Thoracic aorta (tissue), 2 donors: ENCODE measurements at places on chromosomes 12 and 14. TPM values are rescaled to one million over a fixed set of nuclear protein-coding genes. Genes with fewer than 3 reads are reported as not detected.

DNA sequence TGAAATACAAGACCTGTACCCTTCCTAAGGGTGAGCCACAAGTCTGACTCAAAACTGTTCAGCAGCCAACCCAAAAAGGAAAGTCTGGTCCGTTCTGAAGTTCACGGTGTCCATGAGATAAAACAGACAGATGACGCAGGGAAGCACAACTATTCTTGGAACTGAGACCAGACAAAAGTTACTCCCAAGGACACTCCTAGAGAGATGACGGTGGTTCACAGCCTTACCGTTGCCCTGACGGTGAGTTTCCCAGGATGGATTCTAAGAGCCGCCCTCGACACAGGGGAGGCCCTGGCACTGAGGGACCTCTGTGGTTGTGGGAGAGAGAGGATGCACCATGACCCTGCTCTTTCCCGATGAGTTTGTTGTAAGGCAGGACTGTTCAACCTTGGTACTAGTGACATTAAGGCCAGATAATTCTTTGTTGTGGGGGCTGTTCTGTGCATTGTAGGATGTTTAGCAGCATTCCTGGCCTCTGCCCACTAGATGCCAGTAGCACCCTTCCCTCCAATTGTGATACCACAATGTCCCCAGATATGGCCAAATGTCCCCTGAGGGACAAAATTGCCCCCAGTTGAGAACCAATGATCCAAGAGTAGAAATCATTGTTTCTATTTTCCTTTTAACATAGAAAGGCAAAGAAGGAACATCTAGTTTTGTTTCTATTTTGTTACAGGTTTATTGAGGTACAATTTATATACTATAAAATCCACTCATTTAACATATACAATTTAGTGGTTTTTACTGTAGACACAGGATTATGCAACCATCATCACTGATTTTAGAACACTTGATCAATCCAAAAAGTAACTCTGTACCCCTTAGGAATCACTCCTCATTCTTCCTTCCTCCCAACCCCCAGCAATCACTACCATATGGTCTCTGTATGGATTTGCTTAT lies 23.0 kb downstream of the OR10P1 start:
- no peak for DNase-seq
- H3K4me3 ChIP-seq, result no peak overlapping the region
- H3K36me3 ChIP-seq, result no peaks in the 10 kb centered on the region
- H3K4me1 ChIP-seq, result no peaks in the 10 kb centered on the region
- no peak overlapping the region for H3K27ac ChIP-seq

DNA sequence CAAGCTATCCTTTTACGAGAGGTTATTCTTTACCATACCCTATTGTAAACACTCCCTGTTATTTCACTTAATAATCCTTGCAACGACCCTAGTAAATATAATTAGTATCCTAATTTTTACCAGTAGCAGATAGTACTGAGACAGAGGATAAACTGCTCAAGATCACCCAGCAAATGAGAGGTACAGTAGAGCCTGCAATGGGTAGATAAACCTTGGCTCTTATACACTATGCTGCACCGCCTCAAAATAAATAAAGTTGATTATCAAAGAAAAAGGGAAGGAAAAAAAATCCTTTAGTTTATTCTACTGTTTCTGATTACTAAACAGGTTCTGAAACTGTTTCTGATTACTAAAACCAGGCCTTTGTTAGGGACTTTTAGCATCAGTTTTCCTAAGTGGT lies 22.5 kb downstream of the YBX3 start:
- no peak overlapping the region for H3K4me3 ChIP-seq
- peaks cover 8% of the 10 kb centered on the region for H3K4me1 ChIP-seq
- no peak for DNase-seq

DNA sequence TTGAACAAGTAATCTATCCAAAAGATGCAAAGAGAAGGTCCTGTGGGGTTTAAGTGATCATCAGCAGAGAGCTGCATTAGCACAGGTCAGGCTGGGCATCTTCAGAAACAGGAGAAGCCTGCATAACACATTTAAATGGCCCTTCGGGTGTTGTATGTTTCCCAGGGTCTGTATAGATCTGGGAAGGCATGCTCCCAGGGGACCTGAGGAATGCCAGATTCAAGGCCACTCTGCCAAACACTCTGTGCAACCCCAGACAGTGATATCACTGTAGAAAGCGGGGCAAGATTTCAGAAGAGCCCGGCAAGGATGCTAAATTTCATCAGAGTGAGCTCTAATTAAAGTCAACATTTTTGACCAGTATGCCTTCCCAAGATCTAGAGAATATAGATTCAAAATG lies 92.9 kb downstream of the ARMH4 start:
- DNase-seq, result no peak
- no peaks in the 10 kb centered on the region for H3K4me1 ChIP-seq
- no peak overlapping the region for H3K27ac ChIP-seq
- H3K36me3 ChIP-seq, result no peaks in the 10 kb centered on the region
- H3K4me3 ChIP-seq, result no peak overlapping the region

GRCh38 chr12:104623883-104624282 lies 167.1 kb downstream of the CHST11 start:
- H3K4me1 ChIP-seq, result peaks cover 20% of the 10 kb centered on the region
- no peak for DNase-seq
- H3K27ac ChIP-seq, result no peak overlapping the region
- no peaks in the 10 kb centered on the region for H3K27me3 ChIP-seq

The CD163 gene
- total RNA-seq, result 341 TPM

DNA sequence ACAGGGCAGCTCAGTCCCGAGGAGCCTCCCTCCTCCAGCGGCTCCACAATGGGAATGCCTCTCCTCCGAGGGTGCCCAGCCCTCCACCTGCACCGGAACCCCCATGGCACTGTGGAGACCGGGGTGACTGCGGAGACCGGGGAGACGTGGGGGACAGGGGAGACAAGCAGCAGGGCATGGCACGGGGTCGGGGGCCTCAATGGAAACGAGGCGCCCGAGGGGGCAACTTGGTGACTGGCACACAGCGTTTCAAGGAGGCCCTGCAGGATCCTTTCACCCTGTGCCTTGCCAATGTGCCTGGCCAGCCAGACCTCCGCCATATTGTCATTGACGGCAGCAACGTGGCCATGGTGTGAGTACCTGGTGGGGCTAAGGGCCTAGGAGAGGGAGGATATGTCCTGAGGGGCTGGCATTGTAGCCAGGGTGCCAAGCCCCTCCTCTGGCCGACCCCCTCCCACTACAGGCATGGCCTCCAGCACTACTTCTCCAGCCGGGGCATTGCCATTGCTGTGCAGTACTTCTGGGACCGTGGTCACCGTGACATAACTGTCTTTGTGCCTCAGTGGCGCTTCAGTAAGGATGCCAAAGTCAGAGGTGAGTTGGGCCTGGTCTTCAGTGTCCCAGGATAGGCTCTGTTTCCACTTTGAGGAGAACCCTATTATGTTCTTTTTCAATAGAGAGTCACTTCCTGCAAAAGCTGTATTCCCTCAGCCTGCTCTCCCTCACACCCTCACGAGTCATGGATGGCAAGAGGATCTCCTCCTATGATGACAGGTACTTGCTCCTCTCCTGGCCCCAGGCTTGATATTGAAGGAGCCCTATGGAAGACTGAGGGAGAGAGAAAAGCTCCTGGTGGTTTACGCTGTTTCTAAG lies 2.7 kb downstream of the KHNYN start:
- no peak overlapping the region for H3K4me3 ChIP-seq
- peaks cover 33% of the 10 kb centered on the region for H3K36me3 ChIP-seq
- H3K27ac ChIP-seq, result no peak overlapping the region
- DNase-seq, result no peak
- peaks cover 13% of the 10 kb centered on the region for H3K4me1 ChIP-seq

- H3K27me3 ChIP-seq, result no peaks in the 10 kb centered on the region
- H3K27ac ChIP-seq, result no peak overlapping the region
- H3K36me3 ChIP-seq, result no peaks in the 10 kb centered on the region
- no peak overlapping the region for H3K4me3 ChIP-seq
- no peaks in the 10 kb centered on the region for H3K4me1 ChIP-seq
Observed at GRCh38 chr12:108191938-108192337, 62.9 kb downstream of the WSCD2 start.

- no peak overlapping the region for H3K27ac ChIP-seq
- no peak overlapping the region for H3K4me3 ChIP-seq
- DNase-seq, result no peak
- H3K4me1 ChIP-seq, result no peaks in the 10 kb centered on the region
Observed at GRCh38 chr14:42715316-42715715, 1108.6 kb downstream of the LRFN5 start.

DNA sequence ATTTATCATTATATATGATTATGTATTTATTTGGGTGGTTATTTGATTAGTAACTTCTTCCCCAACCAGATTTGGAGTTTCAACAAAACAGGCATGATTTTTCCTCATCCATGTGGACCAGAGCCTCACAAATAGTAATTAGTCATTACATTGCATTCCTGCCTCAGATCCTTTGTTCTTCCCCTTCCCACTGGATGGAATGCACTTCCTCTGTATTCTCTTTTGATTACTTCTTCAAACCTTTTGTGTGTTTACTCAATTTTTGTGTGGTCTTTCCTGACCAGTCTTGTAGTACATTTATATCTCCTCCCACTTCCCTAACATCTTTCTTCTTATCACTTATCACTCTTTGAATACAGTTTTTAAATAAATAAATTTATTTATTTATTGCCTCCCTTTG lies 15.5 kb downstream of the SYT1 start:
- H3K36me3 ChIP-seq, result no peaks in the 10 kb centered on the region
- H3K4me1 ChIP-seq, result no peaks in the 10 kb centered on the region
- no peaks in the 10 kb centered on the region for H3K27me3 ChIP-seq
- no peak overlapping the region for H3K4me3 ChIP-seq
- no peak overlapping the region for H3K27ac ChIP-seq

DNA sequence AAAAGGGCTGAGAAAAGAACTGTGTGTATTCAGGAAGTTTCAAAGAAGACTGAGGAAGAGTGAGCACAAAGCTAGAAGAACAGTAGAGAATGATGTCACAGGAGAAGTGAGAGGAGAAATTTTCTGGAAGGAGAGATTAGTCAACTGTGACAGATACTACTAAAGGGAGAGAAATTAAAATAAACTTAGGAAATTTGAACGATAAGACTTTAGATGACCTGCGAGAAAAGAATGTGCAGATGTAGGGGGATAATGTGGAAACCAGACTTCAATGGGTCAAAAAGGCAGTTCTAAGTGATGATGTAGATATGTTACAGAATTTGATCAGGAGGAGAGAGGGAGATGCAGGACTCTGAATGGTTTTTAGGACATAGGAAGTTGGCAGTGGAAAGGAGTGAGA lies 287.4 kb downstream of the SYT1 start:
- no peaks in the 10 kb centered on the region for H3K4me1 ChIP-seq
- no peak for DNase-seq

DNA sequence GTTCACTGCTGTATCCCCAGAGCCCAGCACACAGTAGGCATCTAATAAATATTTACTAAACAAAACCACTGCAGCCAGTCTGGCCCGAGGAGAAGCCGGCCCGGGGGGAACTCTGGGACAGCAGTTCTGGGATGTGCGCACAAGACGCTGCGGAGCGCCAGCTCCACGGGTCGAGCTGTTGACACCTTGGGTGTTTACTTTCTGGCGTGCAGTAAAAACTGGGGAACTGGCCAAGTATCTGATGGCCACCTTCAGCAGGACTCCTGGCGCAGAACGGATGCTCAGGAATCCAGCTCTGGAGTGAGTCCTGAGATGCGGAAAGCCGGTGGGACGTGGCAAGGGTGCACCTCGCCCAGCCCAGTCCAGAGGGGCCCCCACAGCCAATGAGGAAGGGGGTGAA lies 65.6 kb downstream of the NCOR2 start:
- no peak overlapping the region for H3K27ac ChIP-seq
- H3K36me3 ChIP-seq, result no peaks in the 10 kb centered on the region
- no peak for DNase-seq
- H3K27me3 ChIP-seq, result no peaks in the 10 kb centered on the region
- H3K4me3 ChIP-seq, result no peak overlapping the region

DNA sequence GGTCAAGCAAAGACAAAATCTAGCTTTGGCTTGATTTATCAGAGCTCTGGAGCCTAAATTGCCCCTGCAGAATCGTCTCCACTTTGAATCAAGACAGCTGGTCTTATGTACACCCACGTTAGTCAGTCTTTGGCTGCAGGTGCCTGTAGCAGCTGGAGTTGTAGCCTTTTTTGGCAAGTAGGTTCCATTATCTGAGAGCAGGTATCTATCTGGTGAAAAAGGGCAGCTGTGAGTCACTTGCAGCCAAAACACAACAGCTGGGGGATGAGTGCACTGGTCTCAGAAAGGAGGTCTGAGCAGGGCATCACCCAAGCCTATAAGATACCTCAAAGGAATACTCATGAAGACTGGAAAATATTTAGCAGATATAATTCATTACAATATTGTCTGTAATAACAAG lies 43.6 kb upstream of the KCNH5 start:
- H3K36me3 ChIP-seq, result no peaks in the 10 kb centered on the region
- no peak for DNase-seq
- H3K4me1 ChIP-seq, result no peaks in the 10 kb centered on the region

- peaks cover 8% of the 10 kb centered on the region for H3K4me1 ChIP-seq
- DNase-seq, result no peak
- no peak overlapping the region for H3K4me3 ChIP-seq
Observed at GRCh38 chr14:22780941-22781300, 14.4 kb downstream of the OXA1L start.

DNA sequence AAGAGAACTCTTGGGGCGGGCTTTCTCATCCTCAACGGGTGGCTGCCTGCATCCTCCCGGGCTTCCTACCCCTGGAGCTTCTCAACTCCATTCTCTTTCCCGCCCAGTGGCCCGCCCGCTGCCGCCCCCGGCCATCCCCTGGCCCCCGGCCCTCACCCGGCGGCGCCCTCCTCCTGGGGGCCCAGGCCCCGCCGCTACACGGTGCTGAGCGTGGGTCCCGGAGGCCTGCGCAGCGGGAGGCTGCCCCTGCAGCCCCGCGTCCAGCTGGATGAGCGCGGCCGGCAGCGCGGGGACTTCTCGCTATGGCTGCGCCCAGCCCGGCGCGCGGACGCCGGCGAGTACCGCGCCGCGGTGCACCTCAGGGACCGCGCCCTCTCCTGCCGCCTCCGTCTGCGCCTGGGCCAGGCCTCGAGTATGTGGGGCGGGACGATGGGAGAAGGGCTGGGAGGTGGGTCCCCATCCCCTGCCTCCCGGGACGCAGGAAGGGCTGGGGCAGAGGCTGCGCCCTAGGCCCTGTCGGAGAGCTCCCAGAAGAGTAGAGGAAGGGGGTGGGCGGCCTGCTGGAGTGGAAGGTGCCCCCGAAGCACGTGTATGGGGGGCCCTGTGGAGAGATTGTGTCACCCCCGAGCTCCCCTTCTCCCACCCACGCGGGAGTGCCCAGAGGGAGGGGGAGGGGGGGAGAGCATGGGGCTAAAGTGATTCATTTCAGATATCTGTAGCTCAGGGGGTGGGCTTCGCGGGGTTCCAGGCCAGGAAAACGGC lies 1.5 kb downstream of the LAG3 start:
- no peak overlapping the region for H3K27ac ChIP-seq
- H3K4me3 ChIP-seq, result peak overlapping the region; percentile 48
- peaks cover 32% of the 10 kb centered on the region for H3K4me1 ChIP-seq
- peaks cover 22% of the 10 kb centered on the region for H3K36me3 ChIP-seq
- no peak for DNase-seq
- no peaks in the 10 kb centered on the region for H3K27me3 ChIP-seq

DNA sequence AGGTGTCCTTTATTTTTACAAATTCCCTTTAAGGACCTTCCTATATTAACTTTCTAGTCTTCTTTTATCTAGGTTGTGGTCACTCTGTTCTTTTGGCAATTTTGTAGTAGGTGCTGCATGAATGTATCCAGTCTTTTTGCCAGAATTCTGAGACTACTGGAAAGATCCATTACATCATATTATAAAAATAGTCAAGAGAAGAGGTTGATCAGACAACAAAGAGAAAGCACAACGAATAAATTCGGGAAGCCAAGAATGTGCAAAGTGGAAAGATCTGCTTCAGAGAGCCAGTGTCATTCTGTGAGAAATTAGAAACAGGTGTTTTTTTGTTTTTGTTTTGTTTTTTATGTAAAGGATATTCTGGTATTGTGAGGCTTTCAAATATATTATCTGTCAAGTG lies 15.8 kb upstream of the SLC16A7 start:
- no peak overlapping the region for H3K4me3 ChIP-seq
- H3K27me3 ChIP-seq, result no peaks in the 10 kb centered on the region
- no peaks in the 10 kb centered on the region for H3K36me3 ChIP-seq
- no peaks in the 10 kb centered on the region for H3K4me1 ChIP-seq
- H3K27ac ChIP-seq, result no peak overlapping the region
